ENCODE measurements at places on chromosomes 7 and 10.

GRCh38 chr7:32093415-32094408 is 23.5 kb upstream of the PDE1C start:
- peak; percentile 47 for DNase-seq

GRCh38 chr7:151456782-151457181 is 16.8 kb upstream of the CRYGN start:
- DNase-seq, result no peak

- peak; percentile 55 for DNase-seq
Measured at GRCh38 chr10:102120991-102121738, 997 bp upstream of the LDB1 start.

GRCh38 chr10:110336111-110336721 is 31.5 kb upstream of the SMNDC1 start:
- peak; percentile 91 for DNase-seq

- DNase-seq, result no peak
Measured at GRCh38 chr7:87912121-87912520, 21.9 kb upstream of the ADAM22 start.

DNA sequence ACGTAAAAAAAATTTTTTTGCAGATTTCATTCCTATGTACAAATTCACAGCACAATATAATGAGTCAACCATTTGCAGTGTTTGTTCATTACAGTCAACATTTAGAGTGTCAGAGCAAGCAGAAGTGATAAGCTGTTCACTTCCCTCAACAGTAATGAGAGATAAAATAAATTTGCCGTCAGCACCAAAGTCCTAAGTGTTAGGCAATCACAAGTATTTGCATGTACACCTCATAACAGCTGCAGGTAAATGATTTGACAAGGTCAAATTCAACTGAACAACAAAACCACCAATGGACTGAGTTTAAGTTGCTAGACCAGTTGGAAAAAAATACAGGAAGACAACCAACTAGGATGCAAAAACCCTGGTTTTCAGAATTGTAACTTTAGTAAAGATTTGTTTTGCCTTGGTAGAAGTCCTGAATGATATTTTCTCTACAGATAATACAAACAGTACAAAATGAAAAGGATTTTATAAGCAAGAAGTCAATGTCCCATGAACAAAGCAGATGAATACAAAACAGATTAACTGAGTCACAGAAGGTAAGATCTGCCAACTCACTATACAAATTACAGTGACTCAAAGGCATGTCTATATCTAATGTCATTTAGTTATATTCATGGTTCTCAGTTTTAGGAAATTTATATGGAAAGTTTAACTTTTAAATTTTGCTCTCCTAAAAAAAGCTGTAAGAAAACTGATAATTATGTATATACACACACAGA is 10.4 kb downstream of the RAPGEF5 start:
- peak; percentile 68 for DNase-seq

DNA sequence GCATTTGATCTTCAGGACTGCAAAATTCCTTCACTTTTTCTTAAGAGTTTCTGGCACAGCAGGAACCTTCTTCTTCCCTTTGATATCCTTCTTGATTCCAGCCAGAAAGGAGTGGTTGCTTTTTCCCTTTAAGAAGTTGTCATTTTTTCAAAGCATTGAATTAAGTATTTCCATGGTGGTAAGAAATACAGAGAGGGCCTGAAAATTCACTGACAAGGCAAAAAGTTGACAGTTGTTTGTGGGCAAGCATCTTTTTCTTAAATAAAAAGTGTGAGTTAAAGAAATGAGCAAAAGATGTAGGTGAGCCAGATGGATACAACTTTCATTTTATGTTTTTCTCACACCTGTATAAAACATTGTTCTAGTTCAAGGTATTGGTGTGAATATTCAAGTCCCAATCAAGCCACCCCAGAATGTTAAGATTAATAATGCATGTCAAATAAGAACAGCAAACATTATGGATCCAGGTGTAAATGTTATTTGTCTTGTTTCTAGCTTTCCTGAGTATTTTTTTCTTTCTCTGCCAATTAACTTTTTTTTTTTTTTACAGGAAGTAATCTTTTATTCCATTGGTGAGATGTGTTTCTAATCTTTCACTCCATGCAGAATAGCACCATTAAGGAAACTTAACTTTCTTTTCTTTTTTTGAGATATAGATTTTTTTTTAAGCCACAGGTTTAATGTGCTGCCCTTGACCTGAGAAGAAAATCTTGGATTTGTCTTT is 334.3 kb upstream of the SEMA3A start:
- DNase-seq, result no peak

GRCh38 chr7:151520419-151521261 is 945 bp upstream of the RHEB start:
- peak; percentile 57 for DNase-seq

- no peak for DNase-seq
Measured at GRCh38 chr7:24291271-24291670, 7.3 kb downstream of the NPY start.

DNA sequence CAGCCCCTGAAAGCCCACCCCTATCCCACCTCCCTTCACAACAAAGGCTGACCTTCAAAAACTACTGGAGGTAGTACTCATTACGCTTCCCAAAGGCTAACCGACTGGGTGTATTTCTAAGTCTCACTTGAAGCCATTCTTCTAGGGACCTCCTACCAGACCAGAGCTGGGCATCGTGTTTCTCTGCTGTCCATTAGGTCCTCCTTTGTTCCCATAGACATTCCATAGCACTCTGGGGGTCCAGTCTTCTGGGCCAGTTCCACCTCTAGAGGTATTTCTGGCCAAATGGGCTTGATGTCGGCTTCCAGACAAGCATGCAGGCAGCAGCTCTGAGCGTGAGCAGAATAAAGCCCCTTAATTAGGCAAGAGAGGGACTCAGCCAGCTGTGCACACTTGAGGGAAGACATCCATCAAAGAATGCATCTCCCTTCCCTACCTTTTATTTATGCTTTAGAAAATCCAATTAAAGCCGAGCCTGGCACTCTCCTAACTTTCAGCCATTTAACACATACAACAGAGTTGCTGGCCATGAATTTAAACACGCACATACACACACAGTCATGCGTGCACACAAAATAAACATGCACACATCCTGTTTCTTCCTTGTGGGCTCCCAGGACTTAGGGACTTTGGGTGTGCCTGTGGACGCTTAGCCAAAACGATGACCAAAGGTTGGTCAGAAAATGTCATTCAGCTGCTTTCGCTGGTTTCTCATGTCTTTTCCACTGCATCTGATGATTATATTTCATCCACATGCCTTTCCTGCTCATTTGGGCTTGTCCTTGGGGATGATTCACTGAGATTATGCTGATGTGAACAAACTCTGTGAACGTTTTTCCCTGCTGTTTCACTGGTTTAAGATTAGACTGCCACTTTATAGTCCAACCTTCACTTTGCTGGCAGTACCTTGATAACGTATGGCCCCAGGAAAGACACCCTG is 362.0 kb upstream of the NFE2L3 start:
- DNase-seq, result peak; percentile 39

DNA sequence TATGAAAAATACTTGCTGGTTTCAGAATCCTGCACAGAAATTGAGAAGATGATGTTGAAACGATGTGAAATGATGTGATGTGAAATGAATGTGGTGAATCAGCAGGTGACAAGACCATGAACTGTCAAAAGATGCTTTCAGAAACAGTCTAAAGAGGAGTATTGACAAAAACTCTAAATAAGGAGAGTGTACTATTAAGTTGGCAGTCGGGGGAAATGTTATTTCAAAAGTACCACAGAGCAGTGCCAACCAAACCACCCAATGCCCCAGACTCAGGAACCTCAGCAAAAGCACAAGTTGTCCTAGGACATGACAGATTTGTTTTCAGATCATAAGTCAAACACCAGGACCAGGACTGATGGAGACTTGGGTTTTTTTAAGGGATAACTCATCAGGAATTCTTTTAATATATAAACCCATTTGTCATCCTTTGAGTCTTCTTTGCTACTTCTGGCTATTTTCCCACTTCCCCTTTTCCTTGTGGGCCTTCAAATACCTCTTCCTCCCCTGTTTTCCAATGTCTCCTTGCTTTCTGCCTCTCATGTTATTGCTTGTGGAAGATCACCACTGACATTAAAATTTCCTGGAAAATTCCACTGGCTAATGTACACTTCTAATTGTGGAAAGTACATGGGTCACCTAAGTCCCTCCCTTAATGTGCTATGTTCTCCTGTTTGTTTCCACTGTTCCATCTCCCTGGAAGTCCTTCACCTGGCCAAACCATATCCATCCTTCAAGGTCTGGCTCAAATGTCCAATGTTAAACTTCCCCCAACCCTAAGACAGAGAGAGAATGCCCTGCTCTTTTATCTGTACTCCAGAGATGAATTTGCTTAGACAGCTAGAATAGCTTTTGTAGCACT is 10.2 kb upstream of the PPP1R3C start:
- peak; percentile 82 for DNase-seq

- DNase-seq, result no peak
Measured at GRCh38 chr7:20053334-20054104, 163.7 kb downstream of the MACC1 start.

Measured in kidney tubule cell (primary cell).